ENCODE measurements at places on chromosomes 3 and 15. TPM values are rescaled to one million over a fixed set of nuclear protein-coding genes. Genes with fewer than 3 reads are reported as not detected.

Gene DUOXA2
- polyA plus RNA-seq = not detected

Gene EPHB3
- polyA plus RNA-seq = 4.3 TPM

Gene QARS1
- 174 TPM for polyA plus RNA-seq

Gene A4GNT
- polyA plus RNA-seq = not detected

Gene SPINT1
- polyA plus RNA-seq = 0.18 TPM

Gene EXD1
- 0.40 TPM for polyA plus RNA-seq

Gene DPPA2
- polyA plus RNA-seq = not detected

Gene SMAD6
- 0.16 TPM for polyA plus RNA-seq

Gene ISL2
- polyA plus RNA-seq = not detected

Gene CFAP91
- 12.5 TPM for polyA plus RNA-seq

Gene GOLGA8Q
- not detected for polyA plus RNA-seq

Gene MLF1
- polyA plus RNA-seq = 55.9 TPM

Gene GRM2
- 11.6 TPM for polyA plus RNA-seq

Gene DGKG
- not detected for polyA plus RNA-seq

Gene HTR3E
- not detected for polyA plus RNA-seq

Gene SPATA12
- not detected for polyA plus RNA-seq

Gene CATSPER2
- polyA plus RNA-seq = 2.0 TPM

Gene RFC4
- polyA plus RNA-seq = 91.1 TPM

Gene IFT57
- 59.0 TPM for polyA plus RNA-seq

Gene ZIC4
- 8.1 TPM for polyA plus RNA-seq

Gene TF
- polyA plus RNA-seq = 0.24 TPM

Gene SLC22A14
- 0.16 TPM for polyA plus RNA-seq

Gene RAD51
- polyA plus RNA-seq = not detected

Gene FOXL2NB
- not detected for polyA plus RNA-seq

Gene SCN11A
- 2.8 TPM for polyA plus RNA-seq

Gene CCDC80
- 0.14 TPM for polyA plus RNA-seq

Gene KIF23
- 2.0 TPM for polyA plus RNA-seq

Gene GTF2E1
- polyA plus RNA-seq = 25.1 TPM

Gene ZNF774
- polyA plus RNA-seq = 6.8 TPM

Gene CASR
- not detected for polyA plus RNA-seq

Gene EPHA3
- polyA plus RNA-seq = 33.0 TPM

Gene NR2F2
- not detected for polyA plus RNA-seq

Gene TTLL13
- polyA plus RNA-seq = 0.33 TPM

Gene SI
- not detected for polyA plus RNA-seq

Gene NUTM1
- not detected for polyA plus RNA-seq

Gene SEMA3G
- not detected for polyA plus RNA-seq

Gene KBTBD8
- 4.7 TPM for polyA plus RNA-seq

Gene PPARG
- 0.54 TPM for polyA plus RNA-seq

Gene HYPK
- 4.4 TPM for polyA plus RNA-seq

Gene MYZAP
- polyA plus RNA-seq = 0.16 TPM

Gene FGF7
- 0.04 TPM for polyA plus RNA-seq

Gene HSPBAP1
- polyA plus RNA-seq = 8.6 TPM

Gene GOLGA6D
- polyA plus RNA-seq = not detected

Gene CYP1A1
- 0.09 TPM for polyA plus RNA-seq

Gene PLSCR4
- polyA plus RNA-seq = not detected

Gene GOLGA8J
- not detected for polyA plus RNA-seq

Gene MED12L
- polyA plus RNA-seq = 35.5 TPM

Gene TRIM71
- polyA plus RNA-seq = 4.0 TPM

Gene PLOD2
- polyA plus RNA-seq = 5.6 TPM

Gene SERP1
- 120 TPM for polyA plus RNA-seq

Gene RLBP1
- 0.16 TPM for polyA plus RNA-seq

Gene CYP1A2
- polyA plus RNA-seq = not detected

Gene THBS1
- 0.22 TPM for polyA plus RNA-seq

Gene TM4SF1
- 0.81 TPM for polyA plus RNA-seq

Gene WDR82
- 163 TPM for polyA plus RNA-seq

Gene DNAJC13
- polyA plus RNA-seq = 37.0 TPM

Gene FGF12
- 2.1 TPM for polyA plus RNA-seq

Gene HDGFL3
- 251 TPM for polyA plus RNA-seq

Data from neural cell (in vitro differentiated cells).